ENCODE measurements at places on chromosomes 1 and 21.

GRCh38 chr1:113937146-113937545 is 8.0 kb downstream of the HIPK1 start:
- no peak for DNase-seq

DNA sequence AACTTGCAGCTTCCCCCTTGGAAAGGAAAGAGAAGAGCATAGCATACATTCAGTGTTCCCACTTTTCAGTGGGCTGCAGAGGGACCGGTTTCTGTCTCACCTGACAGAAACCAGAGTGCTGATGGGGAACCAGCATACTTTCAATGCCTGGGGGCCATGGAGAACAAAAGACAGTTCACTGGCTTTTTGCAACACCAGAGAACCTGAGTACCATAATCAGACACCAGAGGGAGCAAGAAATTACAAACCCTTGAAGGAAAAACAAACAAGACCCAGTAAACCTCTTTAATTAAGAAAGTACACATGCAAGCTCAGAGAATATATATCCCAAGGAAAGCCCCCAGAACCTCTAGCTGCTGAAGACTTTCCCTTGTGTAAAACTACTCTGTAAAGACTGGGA is 51.1 kb downstream of the CSMD2 start:
- DNase-seq: no peak

DNA sequence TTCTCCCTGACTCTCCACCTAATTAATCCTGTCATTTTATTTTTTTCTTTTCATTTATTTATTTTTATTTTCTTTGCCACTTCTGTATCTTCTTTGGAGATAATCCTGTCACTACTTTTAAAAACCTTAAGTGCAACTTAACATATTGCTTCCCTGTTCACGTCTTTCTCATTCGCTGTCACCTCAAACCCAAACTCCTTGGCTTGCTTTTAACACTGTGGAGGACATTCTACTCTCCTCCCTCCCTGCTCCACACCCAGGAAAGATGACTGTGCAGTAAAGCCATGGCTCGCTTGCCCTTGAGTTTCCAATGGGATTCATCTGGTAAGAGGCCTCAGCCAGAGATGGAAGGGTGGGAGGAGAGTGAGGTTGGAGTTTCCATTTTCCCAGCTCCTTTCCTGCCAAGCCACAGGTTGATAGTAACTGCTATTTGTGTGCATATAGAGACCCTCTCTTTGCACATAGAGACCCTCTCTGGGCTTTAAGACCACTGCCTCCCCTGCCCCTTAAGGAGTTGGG is 6.4 kb upstream of the BRWD1 start:
- DNase-seq: no peak

DNA sequence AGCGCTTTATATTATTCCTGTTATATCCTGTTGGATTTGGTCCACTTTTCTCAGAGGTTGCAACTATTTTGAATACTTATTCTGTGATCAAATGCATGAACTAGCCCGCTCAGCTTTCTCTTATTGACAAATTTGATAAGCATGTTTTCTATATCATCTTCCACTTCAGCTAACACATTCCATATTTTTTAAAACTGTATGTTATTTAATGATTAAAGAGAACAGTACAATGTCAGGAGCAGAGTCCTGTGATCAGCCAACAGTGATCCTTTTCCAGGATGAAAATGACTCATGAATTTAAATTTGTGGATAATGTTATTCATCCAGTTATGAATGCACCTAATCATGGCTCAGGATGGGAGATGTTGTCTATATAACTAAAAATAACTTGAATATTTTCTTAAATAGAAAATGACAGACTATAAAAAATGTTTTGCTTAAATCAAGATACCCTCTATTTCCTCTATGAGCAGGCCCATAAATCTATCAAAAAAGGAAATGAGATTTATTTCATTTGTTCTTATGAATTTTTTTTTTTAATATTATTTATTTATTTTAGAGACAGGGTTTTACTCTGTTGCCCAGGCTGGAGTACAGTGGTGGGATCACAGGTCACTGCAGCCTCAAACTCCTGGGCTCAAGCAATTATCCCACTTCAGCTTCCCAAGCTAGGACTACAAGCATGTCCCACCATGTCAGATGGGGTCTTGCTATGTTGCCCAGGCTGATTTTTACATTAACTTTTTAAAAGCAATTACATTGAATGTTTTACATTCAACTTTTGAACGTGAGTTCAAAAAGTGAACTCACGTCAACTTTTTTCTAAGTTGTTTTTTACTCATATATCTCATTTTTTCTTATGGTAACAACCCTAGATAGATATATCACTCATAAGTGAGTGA is 12.5 kb downstream of the BPNT1 start:
- DNase-seq: no peak

DNA sequence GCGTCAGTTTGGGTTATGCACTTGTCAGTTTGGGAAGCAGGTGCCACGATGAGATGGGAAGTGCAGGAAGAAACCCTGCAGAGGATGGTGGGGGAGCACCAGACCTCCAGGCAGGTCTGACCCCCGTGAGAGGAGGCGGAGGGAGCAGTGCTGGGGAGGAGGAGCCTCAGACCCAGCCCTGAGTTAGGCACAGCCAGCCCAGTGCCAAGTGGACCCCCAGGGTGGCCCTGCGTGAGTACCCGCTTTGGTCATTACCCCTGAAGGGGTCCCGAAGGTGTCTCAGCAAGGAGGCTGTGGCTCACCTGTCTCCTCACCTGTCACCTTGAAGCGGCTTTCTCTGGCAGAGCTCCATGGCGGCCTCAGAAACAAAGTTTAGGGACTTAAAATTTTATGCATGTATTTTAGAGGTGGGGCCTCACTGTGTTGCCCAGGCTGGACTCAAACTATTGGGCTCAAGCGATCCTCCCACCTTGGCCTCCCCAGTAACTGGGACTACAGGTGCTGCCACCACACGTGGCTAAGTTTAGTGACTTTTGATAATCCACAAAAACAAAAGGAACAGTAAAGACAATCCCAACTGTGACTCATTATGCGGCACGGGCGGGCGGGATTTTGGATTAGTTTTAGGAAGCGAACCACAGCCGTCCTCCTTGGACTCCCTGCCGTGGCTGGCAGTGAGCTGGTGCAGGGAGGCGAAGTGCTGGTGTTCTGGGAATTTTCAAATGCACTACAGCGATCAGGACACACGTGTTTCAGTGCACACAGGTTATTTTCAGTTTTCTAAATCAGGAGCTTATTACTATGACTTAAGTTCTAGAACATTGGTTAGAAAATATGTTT is 4.7 kb downstream of the AGPAT3 start:
- DNase-seq: no peak

DNA sequence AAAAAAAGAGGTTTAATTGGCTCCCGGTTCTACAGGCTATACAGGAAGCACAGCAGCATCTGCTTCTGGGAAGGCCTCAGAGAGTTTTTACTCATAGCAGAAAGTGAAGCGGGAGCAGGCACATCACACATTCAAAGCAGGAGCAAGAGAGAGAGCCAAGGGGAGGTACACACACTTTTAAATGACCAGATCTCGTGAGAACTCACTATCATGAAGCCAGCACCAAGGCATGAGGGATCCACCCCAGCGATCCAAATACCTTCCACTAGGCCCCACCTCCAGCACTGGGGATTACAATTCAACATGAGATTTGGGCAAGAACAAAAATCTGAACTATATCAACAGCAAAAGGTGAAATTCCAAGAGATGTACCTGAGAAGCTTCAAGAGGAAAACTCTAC is 20.8 kb upstream of the FAM76A start:
- no peak for DNase-seq

- no peak for DNase-seq
These were observed 11.7 kb upstream of the TRAPPC10 start for GRCh38 chr21:44000360-44000759.

DNA sequence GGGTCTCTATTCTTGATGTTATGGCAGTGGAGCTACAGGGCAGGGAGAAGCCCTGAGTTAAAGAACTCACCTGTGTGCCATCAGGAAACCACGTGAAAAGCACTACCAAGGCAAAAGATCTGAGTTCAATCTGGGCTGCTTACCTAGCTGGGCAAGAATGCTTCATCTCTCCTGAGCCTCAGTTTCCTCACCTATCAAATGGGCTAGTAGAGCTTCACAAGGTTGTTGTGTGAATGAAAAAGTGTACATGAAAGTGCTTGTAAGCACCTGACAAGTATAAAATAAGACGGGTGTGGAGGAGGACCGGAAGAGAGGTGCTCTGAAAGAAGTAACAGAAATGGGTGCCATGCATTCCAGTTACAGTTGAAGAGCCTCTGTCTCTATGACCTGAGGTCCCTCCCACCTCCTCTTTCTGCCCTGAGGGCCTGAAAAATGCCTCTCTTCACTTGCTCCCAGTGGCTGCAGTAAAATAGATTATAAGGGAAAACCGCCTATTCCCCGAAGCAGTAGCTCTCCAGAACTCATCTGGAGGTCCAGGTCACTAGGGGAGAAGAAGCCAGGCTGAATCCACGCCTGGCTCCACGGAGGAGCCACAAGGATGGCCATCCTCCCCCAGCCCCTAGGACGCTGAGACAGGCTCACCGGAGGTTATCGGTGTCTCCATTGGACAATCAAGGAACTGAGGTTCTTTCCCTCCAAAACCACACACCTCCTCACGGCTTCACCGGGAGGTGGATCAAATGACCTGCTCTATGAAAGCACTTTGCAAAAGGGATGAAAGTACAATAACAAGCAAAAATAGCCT is 1.4 kb downstream of the GPR161 start:
- no peak for DNase-seq

- DNase-seq: no peak
These were observed 164.7 kb downstream of the GALNT2 start for GRCh38 chr1:230231774-230232145.

DNA sequence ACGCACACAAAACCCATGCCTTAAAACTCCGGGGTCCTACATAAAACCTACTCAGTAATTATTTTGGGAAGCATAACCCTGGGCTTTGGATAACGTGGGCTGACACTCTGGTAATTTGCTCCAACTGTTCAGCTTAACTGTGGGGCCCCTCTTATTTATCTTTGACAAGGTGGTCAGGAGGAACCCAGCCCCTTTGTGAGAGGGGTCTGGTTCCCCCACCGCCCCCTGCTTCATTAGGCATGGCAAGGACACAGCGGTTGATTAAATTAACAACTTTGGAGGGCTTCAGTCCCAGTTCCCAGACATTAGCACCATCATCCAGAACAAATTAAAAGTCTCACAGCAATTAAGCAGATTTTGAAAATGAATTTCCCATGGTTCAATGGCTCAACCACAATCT is 14.7 kb downstream of the WLS start:
- DNase-seq: no peak
